ENCODE measurements at places on chromosomes 2 and 18.

- DNase-seq: no peak
Observed at GRCh38 chr2:51581636-51582267, 549.8 kb upstream of the NRXN1 start.

DNA sequence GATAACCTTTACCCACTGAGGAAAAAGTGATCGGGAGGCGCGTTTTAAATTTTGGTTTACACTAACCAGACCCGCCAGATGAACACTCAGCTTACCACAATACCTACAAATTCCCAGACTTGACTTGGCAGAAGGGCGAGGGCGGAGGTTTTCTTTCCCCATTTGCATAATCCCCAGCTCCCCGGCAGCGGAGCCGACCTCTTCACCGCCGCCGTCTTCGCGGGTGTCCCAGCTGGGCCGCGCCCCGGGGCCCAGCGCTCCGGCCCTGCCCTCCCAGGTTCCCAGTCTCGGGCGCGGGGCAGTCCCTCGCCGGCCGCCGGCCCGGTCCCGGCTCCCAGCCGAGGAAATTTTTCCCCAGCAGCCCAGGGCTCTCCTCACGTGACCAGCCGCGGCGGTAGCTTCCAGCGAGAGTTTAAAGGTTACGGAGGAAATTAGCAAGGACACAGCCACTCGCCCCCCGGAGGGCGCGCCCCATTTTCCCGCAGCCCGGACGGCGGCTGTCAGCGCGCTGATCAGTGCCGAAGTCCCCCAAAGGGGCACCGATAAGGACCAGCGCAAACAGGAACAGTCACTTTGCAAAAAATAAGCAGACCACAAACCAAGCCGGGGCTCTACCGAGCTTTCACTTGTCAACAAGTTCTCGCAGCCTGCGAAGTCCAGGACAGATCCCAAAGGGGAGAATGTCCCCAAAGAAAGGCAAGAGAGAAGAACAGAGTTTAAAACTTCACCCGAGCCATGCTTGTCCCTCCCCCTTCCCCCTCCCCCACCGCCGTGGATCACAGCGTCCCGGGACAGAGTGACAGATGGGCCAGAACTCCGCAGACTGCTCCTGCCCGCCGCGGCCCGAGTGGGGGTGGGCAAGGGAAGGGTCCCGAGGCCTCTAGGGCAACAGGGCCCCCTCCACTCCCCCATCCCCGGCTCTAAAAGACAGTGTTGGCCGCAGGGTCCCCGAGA, 1.3 kb upstream of the PRKCE start:
- peak; percentile 78 for DNase-seq

DNA sequence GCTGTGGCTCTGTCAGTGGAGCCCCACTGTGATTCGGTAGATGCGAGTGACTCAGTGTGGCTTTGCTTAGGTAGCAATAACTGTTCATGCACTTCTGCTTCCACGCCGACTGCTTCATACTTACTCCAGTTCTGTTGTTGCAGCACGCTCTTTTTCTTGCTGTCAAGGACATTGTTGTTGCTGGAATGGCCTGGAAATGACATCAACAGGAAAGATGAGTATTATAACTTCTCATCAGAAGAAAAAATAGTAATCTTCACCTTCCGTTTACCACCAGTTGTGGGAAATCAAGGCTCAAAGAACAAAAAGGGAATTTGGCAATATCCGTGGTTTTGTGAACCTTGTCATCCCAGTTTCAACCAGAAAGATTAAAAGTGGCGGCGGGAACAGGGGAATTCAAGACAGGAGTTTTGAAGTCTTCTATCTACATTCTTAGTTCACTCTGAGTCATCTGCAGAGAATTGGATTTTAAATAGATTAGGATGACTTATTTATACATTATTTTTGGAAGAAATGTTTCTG, 8.3 kb downstream of the TM4SF20 start:
- peak; percentile 96 for DNase-seq

DNA sequence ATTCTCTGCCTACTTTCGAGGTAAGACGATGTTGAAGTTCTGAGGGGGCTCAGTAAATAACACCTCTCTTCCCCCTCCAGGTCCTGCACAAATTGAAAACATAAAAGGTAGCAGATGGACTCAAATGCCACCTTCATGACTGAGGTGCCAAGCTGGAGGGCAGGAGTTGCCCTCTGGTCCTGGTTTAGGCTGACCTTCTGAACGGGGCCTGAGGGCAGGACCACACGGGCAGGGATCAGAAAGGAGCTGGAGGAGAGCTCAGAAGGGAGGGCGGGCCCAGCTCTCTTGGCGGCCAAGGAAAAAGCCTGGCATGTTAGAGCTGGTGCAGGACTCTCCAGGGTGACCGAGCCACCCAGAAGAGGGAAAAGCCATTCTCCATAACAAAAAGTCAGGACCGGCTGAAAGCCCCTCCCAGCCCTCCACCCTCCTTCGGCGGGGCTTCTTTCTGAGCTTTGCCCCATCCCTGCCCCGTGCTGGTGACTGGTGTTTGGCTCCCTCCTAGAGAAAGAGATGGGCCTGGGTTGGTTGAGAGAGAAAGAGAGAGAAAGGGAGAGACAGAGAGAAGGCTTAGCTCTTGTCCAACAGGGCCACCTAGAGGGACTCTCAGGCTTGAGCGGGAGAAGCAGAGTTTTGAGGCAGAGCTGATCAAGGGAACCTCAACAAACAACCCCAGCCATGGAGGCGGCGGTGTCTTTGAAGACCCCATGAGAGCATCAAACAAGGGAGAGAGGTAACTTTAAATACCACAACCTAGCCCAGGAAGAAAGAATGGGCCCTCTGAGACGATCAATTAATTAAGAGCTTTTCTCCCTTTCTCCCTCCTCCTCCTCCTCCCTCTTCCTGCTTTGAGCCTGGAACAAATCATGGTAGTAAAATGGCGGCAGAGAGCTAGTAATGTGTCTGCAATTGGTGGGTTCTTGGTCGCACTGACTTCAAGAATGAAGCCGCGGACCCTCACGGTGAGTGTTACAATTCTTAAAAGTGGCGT, 50.8 kb downstream of the WIPF1 start:
- peak; percentile 64 for DNase-seq

DNA sequence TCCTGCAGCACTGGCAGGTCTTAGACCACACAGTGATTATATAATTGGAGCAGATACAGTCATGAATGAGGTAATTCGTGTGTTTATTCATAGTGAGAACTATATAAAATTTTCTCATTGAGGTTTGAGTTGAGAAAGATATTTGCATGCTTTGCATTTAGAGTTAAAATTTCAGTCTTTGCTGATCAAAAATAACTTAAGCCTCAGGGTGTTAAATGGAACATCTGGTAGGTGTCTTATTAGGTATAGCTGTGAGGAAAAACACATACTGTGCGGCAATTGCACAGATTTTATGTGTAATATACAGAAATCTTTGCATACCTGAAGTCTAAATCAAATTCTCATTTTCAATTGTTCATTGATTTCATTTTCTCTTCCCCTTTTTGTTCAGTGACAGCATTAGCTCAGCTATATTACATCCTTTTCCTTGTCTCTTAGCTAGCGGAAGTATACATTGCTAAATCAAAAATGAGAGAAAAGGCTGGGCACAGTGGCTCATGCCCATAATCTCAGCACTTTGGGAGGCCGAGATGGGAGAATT, 21.2 kb downstream of the GORASP2 start:
- no peak for DNase-seq

Measured in GM23248 (cell line).